ENCODE measurements at places on chromosomes 2 and 18. TPM values are rescaled to one million over a fixed set of nuclear protein-coding genes. Genes with fewer than 3 reads are reported as not detected.
A peak's percentile ranks its signal among the peaks of the same experiment; 100 is the strongest.

Gene REG3A
- not detected for total RNA-seq

Gene CNTNAP5
- total RNA-seq: not detected

Gene LOXHD1
- total RNA-seq: 0.07 TPM

Gene CREG2
- not detected for total RNA-seq

Gene SP140
- total RNA-seq: 102 TPM

Gene TSPYL6
- total RNA-seq: not detected

Gene SP100
- 156 TPM for total RNA-seq

Gene EML6
- total RNA-seq: 0.96 TPM

Gene PPP1R1C
- not detected for total RNA-seq

- no peak for DNase-seq
Observed at GRCh38 chr2:174495365-174496012, 8.7 kb upstream of the GPR155 start.

GRCh38 chr2:46686811-46687210 is 207.4 kb downstream of the TMEM247 start:
- DNase-seq: no peak

DNA sequence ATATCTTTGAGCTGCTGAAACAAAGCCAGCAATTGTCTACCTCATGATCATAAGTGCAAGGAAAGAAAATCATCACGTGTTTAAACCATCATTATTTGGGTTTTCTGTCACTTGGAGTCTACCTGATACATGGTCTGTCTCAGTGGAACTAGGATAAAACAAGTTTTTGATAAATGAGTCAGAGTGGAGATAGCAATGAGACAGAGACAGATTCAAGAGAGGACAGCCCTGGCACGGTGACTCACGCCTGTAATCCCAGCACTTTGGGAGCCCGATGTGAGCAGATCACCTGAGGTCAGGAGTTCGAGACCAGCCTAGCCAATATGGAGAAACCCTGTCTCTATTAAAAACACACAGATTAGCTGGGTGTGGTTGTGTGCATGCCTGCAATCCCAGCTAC is 93.8 kb downstream of the PMAIP1 start:
- no peak for DNase-seq

DNA sequence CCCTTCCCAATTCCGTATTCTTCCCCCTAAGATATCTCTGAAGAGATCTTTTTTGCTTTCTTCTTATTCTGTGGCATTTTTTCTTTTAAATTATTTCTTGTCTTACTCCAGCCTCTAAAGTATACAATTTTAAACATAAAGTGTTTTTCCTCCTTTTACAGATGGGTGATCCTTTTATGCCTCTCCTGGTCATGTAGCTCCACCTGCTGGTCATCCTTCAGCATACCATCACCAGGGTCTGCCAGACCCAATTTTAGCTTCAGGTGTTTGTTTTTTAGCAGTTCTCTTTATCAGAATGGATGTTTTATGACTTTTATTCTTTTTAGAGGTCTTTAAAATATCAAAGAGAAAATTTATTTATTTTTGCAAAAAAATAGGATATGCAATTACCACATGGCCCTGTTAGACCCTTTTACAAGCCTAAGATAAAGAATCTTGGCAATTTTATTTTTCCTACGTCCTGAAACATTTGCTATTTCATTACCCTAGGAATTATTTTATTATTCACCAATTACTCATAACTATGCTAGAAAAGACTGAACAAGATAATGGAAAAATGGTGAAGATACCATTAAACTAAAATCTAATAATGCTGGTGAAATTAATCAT is 55.5 kb downstream of the PIGN start:
- DNase-seq: peak; percentile 61

- no peak for DNase-seq
Observed at GRCh38 chr2:118443596-118443995, 355.3 kb downstream of the INSIG2 start.

DNA sequence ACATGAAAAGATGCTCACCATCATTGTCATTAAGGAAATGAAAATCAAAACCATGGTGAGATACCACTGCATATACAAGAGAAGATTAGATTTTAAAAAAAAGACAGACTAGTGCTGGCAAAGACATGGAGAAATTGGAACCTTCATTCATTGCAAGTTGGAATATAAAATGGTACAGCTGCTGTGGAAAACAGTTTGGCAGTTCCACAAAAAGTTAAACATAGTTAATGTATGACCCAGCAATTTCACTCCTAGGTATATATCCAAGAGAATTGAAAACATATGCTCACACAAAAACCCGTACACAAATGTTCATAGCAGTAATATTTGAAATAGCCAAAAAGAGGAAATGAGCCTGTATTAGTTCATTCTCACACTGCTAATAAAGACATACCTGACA is 33.7 kb upstream of the MBOAT2 start:
- DNase-seq: no peak

DNA sequence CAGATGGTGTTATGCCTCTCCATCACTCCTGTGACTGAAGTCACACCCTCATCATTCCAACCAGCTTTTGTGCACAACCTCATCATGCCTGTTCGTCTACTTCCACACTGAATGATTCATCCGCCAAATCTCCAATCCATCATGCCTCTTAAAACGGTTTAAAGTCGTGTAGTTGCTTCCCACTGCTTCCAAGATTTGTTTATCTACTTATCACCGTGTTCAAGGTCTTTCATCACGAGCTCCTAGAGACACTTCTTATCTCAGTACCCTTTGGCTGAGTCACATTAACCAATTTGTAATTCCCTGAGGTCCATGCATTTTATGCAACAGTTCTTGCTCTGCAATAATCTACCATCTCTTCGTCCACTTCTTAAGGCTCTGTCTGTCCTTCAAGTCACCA is 592.3 kb upstream of the ID2 start:
- no peak for DNase-seq

DNA sequence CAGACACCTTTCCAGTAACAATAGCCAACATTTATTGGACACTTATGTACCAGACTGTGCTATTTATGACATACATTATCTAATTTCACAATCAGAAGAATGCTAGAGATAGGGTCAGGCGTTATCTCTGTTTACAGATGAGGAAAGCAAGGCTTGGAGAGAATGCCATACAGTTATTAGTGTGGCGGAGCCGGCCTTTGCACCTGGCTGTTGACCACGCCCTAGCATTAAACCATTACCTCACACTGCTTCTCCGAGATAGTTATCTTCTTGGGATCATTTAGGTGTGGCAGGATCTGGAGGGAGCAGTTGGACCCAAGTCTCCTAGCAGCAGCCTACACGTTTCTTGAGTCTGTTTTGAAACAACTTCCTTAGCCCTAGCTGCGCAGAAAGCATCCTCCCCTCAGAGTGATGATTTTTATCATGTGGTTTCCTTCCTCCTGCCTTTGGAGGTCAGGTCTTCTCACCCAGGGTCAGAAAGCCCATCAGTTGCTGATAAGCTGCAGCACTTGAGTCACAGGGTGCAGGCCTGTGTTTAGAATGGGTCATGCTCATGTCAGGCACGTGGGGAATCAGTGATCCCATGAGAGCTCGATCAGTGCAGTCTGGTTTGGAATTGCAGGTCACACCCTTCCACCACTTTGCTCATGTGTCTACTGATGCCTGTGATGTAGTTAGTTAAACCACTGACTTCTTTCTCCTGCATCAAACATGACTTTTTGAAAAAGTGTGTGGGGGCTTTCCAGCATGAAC is 118.2 kb downstream of the SPTBN1 start:
- peak; percentile 75 for DNase-seq

GRCh38 chr2:54455131-54455562 is 980 bp upstream of the SPTBN1 start:
- peak; percentile 1 for DNase-seq

DNA sequence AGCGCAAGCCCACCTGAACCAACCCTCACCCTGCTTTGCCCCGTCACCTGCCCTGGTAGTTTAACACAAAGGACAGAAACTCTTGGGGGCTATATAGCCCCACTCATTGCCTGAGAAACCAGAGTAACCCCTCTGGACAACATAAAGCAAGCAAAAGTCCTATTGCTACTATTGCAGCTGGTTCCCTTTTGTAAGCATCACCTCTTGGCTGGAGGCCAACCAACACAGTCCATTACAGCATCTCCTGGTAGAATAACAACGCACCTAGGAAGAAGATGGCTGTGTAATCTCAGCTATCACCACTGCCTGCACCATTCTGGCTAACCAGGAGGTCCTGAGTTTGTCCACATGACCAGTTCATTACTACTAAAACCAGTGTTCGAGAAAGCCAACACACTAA is 36.4 kb downstream of the FLACC1 start:
- no peak for DNase-seq

DNA sequence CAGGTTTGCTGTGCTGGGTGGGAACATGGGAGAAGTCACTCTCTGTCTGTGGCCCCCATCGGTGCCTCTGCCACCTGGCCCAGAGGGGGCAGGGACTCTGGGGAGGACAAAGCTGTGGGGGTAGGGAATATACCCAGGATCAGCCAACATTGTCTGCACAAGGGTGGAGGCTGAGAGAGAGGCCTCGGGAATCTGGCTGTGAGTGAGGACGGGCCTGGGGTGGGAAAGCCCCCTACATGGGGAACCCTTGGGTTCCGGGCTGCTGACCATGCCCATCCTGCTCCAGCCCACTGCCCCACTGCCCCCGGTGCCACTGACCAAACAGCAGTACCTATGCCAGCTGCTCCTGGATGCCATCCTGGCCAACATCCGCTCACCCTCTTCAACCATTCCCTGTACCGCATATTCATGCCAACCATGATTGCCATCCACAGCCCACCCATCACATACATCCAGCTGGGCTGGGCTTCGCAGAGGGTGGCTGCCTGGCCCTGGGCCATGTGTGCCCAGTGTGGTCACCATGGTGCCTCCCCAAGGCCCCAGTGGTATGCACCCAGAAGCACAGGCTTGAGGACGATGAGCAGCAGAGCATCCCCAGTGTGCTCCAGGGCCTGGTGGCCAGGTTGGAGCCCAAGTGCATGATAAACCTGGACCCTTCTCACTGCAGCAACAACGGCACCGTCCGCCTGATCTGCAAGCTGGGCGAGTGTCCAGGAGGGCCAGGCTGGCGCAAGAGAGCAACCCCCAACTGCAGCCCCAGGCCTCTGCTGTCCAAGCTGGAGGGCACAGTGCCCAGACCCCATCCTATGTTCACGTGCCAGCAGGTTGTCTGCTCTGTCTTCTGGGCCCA is 6.9 kb upstream of the POTEF start:
- no peak for DNase-seq

DNA sequence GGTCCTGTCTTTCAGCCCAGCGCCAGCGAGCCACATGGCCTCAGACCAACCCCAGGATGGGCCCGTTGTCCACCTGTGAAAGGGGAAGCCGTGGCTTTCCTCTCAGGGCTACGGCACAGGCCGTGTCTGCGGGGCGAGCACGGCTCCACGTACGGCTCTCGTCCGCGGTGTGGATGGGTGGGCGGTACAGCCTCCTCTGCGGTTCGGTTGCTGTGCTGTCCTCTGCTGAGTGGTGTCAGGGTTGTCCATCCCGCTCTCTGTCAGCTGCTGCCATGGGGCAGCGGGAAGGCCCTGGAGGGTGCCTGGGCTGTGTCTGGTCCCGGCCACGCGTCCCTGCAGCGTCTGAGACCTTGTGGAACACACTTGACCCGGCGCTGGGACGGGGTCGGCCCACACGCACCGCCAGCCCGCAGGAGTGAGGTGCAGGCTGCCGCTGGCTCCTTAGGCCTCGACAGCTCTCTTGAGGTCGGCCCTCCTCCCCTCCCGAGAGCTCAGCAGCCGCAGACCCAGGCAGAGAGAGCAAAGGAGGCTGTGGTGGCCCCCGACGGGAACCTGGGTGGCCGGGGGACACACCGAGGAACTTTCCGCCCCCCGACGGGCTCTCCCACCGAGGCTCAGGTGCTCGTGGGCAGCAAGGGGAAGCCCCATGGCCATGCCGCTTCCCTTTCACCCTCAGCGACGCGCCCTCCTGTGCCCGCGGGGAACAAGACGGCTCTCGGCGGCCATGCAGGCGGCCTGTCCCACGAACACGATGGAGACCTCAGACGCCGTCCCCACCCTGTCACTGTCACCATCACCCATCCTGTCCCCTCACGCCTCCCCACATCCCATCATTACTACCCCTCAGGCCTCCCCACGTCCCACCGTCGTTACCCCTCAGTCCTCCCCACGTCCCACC is 128.7 kb downstream of the NFATC1 start:
- DNase-seq: peak; percentile 66

- no peak for DNase-seq
Observed at GRCh38 chr18:48194591-48195181, 214.5 kb downstream of the ZBTB7C start.

- DNase-seq: no peak
Observed at GRCh38 chr2:103327966-103328365, 566.1 kb downstream of the TMEM182 start.

GRCh38 chr18:62425465-62426190 is 97.2 kb upstream of the ZCCHC2 start:
- peak; percentile 61 for DNase-seq

- no peak for DNase-seq
Observed at GRCh38 chr2:205889114-205889513, 196.9 kb downstream of the INO80D start.

DNA sequence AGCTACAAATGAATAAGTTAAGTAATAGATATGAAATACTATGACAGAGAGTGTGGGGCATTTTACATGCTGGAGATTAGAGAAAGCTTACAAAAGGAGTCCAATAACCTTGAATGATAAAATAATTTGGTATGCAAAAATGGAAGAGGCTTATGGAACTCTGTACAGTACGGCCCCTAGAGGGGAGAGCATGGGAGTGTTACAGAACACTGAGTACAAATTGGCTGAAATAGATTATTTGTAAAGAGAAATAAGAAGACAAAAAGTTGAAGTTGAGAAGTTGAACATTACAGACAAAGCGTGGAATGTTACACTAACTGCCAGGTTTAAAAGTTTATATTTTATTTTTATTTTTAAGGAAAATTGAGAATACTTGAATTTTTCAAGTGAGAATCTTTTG is 192.1 kb upstream of the DOK6 start:
- no peak for DNase-seq

- DNase-seq: no peak
Observed at GRCh38 chr2:213122725-213123124, 28.7 kb downstream of the IKZF2 start.

GRCh38 chr18:73189718-73190117 is 321.9 kb upstream of the NETO1 start:
- DNase-seq: no peak

DNA sequence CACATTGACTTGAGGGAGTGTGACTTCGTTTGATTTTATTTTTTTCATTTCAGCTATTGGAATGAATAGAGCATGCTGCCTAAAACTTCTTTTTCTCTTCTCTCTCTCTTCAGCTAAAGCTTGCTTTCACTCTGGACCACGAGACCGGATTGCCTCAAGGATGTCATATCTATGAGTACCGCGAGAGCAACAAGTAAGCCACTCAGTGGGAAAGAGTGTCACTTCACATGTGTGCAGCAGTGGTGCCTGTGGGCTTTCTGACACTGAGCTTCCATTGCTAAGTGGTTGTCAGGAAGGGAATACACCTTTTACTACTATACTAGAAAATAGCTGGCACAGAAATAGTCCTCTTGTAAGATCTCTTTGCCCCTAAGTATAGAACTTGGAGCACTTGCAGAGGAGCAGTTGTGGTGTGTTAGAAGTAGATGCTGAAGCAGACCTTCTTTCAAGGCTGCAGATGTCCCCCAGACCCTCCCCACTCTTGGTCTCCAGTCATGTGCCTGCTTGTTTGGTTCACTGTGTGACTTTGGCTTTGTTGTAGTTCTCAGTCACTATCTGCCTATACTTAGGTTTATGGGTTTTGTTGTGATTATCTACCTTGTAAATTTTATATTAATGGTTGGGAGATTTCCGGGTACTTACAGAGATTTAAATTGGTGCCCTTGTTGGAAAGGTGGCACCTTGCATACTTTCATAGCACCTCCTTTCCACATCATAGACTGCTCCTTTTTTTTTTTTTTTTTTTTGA is 78.5 kb upstream of the ALPP start:
- DNase-seq: no peak

- DNase-seq: no peak
Observed at GRCh38 chr2:235910067-235910466, 258.1 kb downstream of the GBX2 start.

GRCh38 chr2:112706170-112706664 is 14.6 kb upstream of the NT5DC4 start:
- peak; percentile 76 for DNase-seq

Measured in activated T-cell treated with anti-CD3 and anti-CD28 coated beads, Interleukin-2, amount 50 U/mL, for 72 hours (primary cell).